Thoracic aorta (tissue), 2 donors: ENCODE measurements at places on chromosomes 11 and 22. TPM values are rescaled to one million over a fixed set of nuclear protein-coding genes. Genes with fewer than 3 reads are reported as not detected.
A peak's percentile ranks its signal among the peaks of the same experiment; 100 is the strongest.

DNA sequence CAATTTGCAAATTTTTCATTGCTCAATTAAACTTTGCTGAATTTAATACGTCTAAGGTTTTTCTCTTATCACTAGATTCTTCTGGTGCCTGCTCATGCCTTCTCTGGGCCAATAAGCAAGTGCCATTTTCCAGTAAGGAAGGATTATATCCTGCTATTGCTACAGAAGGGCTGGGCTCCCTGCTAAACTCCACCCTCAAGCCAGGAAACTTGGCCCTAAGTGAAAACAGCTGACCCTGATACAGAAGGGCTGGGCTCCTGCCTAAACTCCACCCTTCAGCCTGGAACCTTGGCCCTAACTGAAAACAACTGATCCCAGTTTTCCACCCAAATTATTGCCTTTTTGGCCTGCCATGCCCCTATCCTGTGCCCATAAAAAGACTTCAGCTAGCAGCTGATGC is 385.3 kb downstream of the DYNC2H1 start:
- DNase-seq, result no peak

- peak; percentile 11 for DNase-seq
These were observed 23.3 kb downstream of the P4HA3 start for GRCh38 chr11:74288161-74288560.

- DNase-seq, result no peak
These were observed 416.7 kb upstream of the CHORDC1 start for GRCh38 chr11:90639461-90639993.

- DNase-seq, result no peak
These were observed 32.1 kb downstream of the IFT27 start for GRCh38 chr22:36743591-36744412.

DNA sequence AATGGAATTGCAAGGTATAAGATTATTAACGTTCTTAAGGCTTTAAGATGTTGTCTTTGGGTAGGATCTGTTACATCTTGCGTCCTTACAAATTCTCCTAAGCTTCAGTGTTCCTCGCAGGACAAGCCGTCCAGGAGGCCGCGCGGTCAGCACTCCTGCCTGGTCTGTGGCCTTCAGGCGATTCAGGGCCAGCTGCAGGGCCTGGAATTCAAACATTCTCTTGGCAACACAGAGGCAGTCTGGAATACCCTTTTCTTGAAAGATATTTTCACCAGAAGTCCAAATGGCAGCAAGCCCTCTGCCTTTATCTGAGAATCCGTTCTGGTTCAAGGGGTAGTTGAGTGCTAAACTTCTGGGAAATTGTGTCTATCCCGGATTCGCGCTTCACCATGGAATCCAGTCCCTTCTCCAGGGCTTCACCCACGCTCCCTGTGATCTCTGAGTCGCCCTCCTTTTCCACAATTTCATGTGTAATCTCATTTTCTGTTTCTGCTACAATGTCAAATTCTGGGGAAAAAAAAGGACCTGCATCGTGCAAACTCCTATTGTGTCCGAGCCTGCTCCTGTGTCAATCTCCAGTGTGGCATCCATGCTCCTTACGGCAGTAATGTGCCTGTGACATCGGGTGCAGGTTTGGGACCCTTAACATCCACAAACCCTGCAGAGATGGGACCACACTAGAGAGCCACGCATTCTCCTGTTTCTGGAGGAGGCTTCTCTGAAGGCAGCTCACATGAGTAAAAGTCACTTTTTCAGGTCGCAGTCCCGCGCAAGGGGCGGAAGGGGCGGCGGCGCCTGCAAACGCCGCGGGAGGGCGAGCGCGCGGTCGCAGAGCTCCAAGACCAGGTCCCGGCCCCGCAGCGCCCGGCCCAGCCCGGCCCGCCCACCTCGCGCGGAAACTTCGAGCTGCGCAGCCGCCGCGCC is 25.4 kb upstream of the SORL1 start:
- no peak for DNase-seq

DNA sequence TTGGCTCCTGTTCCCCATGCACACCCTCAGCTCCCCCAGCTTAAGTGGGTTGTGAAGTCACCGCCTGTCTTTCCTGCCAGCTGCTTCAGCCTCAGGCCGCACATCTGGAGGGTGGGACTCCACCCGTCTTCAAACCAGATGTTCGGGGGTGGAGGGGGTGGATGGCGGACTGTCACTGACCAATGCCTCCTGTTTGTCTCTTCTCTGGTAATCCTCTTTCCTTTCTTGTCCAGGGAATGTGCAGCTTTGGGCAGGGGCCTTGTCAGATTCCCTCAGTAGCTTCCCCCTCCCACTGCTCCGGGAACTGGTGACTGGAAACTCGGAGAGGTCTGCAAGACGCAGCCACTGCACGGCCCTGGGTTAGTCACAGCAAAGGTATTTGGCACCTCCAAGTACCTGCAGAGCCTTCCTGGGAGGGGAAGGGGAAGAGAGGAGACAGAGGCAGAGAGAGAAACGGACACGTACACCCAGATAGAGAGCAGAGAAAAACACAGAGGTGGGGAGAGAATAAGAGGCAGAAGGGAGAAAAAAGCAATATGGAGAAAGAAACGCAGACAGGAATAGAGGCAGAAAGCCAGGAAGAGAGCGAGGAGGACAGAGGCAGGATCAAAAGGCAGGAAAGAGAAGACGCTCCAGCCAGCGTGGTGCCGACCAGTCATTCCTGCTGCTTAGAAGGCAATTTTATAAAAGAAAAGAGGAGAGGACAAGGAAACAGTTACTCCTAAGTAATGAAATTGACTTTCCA is 56.1 kb upstream of the TIMP3 start:
- DNase-seq, result no peak

GRCh38 chr22:37782340-37783168 is 25.2 kb upstream of the GCAT start:
- no peak for DNase-seq

DNA sequence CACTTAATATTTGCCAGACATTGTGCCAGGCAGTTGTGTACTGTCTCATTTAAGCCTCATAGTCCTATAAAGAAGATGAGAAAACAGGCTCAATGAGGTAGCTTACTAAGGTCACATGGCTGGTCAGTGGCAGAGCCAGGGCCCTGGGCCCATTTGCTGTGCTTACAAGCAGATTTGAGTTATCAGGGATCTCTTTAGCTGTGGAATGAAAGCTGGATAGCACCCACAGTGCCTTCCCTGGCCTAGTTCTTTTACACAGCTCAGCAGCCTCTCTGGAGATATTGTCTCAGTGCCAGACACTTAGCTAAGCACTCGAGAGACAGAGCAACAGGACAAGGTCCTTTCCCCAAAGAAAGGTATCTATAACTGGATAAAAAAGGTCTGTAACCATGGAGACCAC is 6.1 kb downstream of the TMEM86A start:
- DNase-seq, result no peak

DNA sequence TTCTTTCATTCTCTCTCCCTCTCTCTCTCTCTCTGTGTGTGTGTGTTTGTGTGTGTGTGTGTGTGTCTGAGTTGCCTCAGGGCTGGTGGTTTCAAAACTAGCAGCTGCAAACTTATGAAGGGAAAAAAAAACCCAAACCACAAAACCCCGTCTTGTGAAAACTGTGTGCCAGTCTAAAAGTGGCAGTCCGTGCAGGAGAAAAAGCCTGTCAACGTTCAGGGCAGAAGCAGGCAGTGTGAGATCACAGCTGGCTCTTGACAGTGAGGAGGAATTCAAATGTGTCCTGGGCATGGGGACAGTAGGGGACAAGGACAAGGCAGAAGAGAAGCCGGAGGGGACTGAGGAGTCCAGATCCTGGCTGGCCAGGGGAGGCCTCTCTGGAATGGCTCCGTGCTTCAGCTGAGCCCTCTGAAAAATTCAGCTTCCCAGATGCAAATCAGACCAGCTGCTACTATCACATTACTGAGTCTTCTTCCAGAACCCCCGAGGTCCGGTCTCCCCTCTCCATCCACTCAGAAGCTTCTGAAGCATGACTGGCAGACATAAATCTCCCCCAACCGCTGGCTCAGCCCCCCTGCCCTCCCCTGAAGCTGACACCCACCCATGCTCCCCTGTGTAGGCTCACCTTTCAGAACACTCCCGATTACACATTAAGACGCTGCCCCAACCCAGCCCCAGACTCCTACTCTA is 31.9 kb downstream of the FLI1 start:
- DNase-seq, result no peak

DNA sequence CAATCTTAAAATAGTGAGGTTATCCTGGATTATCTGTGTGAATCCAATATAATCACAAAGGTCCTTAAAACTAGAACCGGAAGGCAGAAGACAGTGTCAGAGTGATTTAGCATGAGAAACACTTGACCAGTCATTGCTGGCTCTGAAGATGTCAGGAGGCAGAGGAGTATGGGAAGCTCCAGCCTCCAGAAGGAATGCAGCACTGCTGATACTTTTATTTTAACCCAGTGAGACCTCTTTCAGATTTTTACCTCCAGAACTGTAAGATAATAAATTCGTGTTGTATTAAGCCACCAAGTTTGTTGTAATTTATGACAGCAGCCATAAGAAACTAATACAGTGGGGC is 134.4 kb upstream of the ZC3H12C start:
- no peak for DNase-seq

- no peak for DNase-seq
These were observed 21.4 kb downstream of the USP35 start for GRCh38 chr11:78210000-78210608.

GRCh38 chr22:27629908-27630673 is 171.5 kb downstream of the MN1 start:
- no peak for DNase-seq

GRCh38 chr11:61194169-61194671 is 9.1 kb upstream of the PGA3 start:
- no peak for DNase-seq

DNA sequence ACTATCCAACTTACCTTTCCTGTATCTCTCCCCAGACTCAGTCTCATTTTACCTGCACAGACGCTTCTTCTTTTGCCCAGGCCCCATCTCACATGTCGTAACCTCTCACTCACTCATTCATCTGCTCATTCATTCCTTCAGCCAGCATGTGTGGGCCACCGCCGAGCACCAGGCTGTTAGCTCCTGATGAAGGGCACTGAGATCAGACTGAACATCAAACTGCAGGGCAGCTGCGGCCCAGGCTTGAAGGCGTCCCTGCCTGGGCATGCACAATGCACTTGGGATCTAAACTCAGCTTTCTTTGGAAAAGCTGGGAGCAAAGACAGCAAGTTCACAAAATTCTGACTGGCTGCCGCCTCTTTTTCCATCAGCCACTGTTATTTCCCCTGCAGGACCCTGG is 1456.3 kb downstream of the BRD1 start:
- no peak for DNase-seq

DNA sequence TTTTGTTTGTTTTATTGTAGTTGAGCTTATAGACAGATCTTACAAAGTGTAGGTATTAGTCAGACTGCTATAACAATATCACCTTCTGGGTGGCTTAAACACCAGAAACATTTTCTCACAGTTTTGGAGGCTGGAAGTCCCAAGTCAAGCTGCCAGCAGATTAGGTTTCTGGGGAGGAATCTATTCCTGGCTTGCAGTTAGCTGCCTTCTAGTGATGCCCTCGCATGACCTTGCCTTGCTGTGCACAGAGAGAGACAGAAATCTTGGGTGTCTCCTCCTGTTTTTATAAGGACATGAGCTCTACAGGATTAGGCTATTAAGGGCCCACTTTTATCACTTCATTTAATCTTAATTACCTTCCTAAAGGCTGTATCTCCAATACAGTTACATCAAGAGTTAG is 1635.2 kb downstream of the FAM181B start:
- no peak for DNase-seq

- DNase-seq, result no peak
These were observed 20.8 kb upstream of the LINC01488 start for GRCh38 chr11:69460540-69461257.

GRCh38 chr11:76119779-76120178 is 86.5 kb downstream of the WNT11 start:
- no peak for DNase-seq

GRCh38 chr22:37751449-37752188 is 54.8 kb downstream of the TRIOBP start:
- DNase-seq, result no peak

DNA sequence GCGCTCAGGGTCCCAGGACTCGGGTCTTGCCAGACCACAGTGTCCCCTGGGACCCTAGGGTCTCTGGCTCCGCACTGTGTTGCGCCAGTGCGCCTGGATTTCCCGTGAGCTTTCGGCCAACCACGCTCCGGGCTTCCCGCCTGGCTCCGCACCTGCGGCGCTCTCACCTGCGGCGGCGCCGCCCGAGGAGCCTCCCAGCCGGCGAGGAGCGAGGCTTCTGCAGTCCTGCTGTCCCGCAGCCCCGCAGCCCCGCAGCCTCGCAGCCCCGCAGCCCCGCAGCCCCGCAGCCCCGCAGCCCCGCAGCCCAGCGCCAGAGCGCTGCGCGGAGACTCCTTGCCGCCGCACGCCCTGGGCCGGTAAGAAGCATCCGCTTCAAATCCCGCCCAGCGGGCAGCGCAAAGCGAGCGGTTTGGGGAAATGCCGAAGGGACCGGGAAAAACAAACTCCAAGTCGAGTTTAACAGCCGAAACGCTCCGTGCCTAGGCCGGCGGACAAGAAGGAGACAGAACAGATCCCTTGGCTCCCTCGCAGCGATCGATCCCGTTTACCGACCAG is 939 bp downstream of the ALX4 start:
- DNase-seq, result no peak

DNA sequence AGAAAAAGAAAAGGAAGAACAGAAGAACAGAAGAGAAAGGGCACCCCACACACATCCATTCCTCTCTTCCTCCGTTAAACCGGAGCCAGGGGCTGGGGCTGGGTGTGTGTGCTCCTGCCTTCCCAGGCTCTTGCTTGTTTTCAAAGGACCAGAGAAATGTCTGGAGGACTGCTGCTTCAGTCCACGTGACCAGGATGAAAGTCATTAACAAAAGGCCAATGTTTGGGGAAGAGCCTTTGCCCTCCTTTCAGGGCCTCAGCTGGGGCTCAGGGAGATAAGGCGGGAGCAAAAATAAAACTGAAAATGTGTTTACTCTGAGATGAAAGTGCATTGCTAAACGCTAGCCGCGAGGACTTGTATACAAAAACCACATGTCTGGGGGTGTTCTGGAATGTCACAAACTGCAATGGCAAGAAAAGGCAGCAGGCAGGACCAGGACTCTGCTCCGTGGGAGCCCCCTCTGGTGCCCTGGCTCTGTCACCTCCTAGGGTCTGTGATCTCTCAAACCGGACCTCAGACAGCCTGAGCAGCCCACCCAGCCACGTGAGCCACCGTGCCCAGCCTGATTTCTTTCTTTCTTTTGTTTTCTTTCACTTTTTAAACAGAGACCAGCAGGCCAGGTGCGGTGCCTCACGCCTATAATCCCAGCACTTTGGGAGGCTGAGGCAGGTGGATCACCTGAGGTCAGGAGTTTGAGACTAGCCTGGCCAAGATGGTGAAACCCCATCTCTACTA is 31.6 kb upstream of the MYH9 start:
- no peak for DNase-seq

Gene ROBO4
- 8.5 TPM for total RNA-seq

Gene OTOG
- total RNA-seq, result not detected

Gene GLB1L2
- total RNA-seq, result 2.5 TPM

Gene ARHGAP8
- 1.2 TPM for total RNA-seq

Gene ANGPTL5
- 2.0 TPM for total RNA-seq

Gene BCO2
- total RNA-seq, result 7.2 TPM
